ENCODE measurements at places on chromosomes 12 and 14.

- no peak for DNase-seq
Observed at GRCh38 chr12:104063712-104064030, 660 bp upstream of the HCFC2 start.

GRCh38 chr14:27528328-27528727 is 930.5 kb upstream of the NOVA1 start:
- DNase-seq, result peak; percentile 61

DNA sequence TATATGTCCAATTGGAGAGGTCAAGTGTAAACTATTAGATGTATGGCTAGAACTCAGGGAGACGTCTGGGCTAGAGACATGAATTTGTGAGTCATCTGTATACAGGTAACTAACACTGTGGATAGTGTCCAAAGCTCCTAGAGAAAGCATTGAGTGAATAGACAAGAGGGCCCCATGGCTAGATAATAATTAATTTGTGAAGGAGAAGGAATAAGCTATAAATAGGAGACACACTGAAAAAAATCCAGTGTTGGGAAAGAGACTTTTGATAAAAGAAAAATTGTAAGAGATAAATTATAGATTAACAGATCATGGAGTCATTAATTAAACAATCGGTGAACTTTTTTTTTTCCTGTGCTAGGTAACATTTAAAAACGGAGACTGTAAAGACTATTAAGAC is 326.6 kb upstream of the PRICKLE1 start:
- DNase-seq, result no peak

DNA sequence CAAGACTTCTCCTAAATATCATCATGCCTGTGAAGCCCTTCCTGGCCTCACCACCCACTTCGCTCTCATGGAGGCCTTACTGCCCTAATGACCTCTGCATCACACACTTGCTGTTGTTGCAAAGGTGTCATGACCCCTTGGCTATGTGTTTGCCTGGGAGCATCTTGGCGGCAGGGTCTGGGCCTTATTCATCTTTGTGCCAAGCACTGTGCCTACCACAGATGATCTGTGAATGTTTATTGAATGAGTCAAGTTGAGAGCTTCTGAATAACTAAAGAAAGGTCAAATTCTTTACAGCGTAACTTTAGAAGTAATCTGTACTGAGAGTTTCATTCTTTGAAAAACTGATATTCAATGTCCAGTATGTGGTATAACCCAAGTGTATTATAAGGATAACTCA is 113.3 kb downstream of the TTC8 start:
- no peak for DNase-seq

DNA sequence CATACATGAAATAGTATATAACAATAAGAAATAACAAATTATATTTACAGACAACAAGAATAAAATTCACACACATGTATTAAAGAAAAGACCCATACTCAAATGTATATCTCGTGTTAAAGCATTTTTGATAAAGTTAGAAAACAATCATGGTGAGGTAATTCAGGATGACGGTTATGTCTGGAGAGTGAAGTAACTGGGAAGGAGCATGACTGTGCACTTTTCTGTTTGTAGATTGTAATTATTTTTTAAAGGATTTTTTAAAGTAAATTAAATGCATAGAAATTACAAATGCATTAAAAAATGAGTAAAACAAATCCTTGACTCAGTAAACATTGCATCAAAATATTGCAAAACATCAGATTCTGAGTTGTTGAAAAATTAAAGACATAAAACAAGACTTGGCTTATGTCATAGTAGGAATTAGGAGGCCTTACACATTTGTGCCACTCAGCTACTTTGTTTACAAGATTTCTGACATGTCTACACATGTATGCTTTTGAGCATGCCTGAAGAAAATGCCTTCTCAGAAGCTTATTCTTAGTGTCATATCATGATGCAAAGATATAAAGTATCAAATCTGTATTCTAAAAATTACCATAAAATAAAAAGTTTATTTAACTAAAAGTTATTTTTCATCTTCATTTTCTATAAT is 1325.1 kb downstream of the SLC16A7 start:
- DNase-seq, result no peak

DNA sequence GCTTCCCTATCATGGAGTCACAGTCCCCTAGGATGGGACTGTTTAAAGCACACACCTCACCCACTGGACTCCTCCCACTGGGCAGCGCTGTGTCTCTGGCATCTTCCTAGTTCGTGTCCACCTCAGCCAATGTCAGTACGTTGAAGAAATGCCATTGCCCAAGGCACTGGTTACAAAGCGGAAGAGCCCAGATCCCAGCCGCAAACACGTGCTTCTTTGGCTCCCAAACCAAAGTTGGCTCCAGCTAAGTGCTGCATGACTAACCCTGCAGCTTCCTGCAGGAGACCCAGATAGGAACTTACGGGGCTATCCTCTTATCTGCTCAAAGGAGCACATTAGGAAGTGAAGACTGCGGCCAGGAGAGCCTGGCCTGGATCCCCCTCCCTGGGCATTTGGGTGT is 9.3 kb downstream of the SYNE3 start:
- peak; percentile 62 for DNase-seq

DNA sequence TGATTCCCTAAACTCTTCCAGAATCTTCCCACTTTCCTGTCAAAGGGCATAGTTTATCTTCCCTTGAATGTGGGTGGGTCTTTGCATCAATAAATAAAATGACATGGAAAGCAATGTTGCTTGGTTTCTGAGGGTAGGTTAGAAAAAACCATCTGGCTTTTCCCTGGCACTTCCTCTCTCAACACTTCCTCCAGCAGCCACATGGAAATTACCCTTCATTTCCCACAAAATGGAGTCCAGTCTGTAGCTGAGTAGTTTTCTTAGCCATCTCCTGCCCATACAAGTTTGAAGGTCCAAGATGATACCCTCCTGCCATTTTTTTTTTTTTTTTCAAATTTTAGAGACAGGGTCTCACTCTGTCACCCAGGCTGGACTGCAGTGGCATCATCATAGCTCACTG is 11.1 kb upstream of the NDUFA12 start:
- no peak for DNase-seq

GRCh38 chr12:41576925-41577324 is 388.8 kb downstream of the PDZRN4 start:
- DNase-seq, result no peak

DNA sequence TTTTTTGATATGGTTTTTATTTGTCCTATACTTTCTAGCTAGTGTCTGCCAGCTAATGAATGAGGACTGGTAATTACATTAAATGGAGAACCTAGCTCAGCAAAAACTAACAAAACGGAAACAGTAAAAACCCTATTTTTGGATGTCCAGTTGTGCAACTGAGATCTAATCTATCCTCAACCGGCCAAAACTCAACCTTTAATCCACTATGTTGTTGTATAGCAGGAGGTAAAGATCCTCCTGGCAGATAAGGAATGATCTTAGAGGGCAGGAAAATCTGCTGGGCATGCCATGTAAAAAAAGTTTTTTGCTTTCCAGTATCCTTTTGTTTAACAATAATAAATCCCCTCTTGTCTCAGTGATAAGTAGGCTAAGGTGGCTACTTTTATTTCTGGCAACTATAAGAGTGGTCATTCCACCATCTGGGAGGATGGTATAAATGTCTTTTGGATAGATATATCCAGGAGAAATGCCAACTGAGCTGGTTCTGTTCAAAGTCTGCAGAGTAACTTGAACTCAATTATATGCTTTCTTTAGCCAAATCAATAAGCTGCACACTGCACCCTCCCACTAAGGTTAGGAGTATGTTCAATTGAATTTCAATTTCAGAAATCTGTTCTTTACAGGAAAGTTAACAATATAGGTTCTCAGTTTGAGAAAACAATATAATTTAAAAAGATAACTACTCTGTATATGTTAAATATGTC is 40.1 kb downstream of the WASHC3 start:
- DNase-seq, result no peak

DNA sequence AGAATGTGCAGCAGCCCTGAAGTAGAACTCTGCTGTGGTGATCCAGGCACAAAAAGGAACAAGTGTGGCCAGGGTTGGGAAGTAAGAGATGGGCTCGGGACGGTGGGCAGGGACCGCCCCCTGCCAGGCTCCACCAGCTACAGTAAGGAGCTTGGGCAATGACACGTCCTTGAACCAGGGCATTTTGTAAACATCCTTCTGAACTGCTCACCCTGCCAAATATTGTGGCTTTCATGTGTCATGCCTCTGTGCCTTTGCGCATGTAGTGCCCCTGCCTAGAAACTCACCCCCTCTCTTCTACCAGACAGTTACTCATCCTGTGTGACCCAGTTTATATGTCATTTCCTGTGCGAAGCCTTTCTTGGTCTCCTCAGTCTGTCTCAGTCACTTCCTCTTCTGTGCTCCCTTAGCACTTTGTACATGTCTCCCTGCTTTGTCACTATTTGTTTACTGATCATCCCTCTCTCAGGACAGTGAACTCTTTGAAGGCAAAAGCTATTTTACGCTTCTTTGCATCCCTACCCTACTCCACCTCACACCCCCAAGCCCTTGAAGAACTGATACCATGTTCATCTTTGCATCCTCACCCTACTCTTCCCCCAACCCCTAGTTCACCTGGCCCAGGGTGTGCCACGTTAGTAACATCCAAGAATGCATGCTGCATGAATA is 108.9 kb upstream of the PLEKHG7 start:
- peak; percentile 92 for DNase-seq
